ENCODE measurements at places on chromosomes 3 and 15.

DNA sequence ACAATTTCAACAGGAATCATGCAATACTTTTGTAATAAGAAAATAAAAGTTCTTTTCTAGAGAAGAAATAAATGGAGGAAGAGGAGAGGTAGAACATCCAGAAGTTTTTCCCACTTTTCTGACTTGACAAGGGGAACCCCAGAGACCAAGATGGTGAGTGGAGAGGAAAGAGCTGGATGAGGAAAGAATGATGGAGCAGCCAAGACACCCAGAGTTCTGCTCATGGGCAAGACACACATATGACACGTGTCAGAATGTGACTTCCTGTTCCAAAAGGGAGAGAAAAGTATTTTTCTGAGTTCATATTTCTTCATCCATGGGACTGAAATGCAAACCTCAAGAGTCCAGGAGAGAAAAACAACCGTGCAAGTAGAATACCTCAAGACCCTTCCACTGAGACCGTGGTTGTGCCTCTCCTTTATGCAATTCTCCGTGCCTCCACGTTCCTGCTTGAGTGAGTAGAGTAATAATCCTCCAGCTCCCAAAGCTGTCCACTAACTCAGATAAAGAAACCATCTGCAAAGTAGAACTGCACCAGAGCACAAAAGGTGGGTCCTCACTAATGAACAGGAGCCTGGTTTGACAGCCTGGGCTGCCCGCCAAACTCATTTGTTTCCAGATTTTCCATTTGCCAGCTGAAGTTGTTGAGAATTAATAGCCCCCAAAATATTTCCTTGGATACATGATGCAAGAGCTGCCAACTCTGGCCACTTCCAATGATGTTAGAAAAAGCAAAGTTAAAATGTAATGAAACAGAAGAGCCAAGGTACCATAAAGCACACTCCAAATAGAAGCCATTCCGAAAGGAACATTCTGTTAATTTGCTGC lies 272.6 kb upstream of the IGF1R start:
- DNase-seq, result no peak

- DNase-seq, result no peak
Measured at GRCh38 chr15:92159481-92159880, 234.2 kb upstream of the ST8SIA2 start.

- no peak for DNase-seq
Measured at GRCh38 chr3:156554515-156554841, 439 bp downstream of the SSR3 start.

DNA sequence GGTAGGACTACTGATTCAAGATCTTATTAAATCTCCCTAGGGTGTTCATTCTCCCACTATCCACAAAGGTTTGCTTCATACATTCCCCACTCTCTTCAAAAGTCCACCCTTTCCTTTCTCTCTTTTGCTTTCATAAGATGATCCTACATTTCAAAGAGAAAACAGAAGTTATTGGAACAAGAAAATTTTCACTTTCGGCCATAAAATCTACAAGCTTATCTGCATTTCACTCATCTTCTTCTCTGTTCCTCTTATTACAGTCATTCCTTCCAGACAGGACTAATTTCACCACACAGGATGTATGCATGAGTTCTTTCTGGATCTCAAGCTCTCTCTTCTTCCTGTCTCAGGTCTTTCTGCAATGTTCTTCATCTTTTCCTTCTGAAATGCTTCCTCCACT lies 238.7 kb downstream of the ISL2 start:
- DNase-seq, result no peak

- DNase-seq, result no peak
Measured at GRCh38 chr15:49134683-49135341, 20.6 kb downstream of the COPS2 start.

GRCh38 chr3:535566-536416 lies 339.2 kb downstream of the CHL1 start:
- peak; percentile 27 for DNase-seq

All from fibroblast of the conjunctiva (primary cell).